ENCODE measurements at places on chromosomes 12 and 14.

DNA sequence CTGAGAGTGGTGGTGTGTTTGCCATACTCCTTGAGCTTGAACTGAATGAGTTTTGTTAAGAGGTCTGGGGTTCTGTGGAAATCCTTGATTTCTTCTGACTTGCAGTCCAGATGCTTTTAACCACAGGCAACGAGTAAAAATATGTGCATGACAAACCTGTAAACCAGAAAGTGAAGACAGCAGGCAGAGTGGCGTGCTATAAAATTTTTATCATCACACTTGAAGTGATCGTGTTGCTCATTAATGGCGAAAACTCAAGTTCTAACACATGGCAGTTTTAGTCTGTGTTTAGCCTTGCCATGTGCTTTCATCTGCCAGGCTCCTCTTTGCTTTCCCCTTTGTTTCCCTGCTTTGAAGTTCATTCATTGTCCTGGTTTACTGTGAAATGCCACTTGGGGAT lies 28.0 kb downstream of the TXNRD1 start:
- DNase-seq: no peak

GRCh38 chr12:108099778-108100489 lies 29.2 kb upstream of the WSCD2 start:
- no peak for DNase-seq

DNA sequence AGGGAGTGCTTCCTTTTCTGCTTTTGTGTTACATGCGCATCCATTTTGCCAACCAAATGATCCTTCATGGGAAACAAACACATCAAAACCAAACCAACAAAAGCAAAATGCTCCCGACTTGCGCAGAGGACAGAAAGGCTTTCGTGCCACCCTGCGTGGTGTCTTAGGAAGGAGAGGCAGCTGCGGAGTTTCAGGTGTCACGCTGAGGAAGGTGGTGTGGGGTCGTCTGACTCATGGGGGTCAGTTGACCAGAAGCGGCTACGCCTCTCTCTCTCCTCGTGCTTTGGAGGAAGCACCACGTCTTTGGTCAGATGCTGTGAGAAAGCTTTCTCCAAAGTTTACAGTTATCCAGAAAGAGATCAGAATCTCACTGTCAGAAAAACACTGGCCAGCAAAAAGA lies 7.9 kb downstream of the EMP1 start:
- no peak for DNase-seq

DNA sequence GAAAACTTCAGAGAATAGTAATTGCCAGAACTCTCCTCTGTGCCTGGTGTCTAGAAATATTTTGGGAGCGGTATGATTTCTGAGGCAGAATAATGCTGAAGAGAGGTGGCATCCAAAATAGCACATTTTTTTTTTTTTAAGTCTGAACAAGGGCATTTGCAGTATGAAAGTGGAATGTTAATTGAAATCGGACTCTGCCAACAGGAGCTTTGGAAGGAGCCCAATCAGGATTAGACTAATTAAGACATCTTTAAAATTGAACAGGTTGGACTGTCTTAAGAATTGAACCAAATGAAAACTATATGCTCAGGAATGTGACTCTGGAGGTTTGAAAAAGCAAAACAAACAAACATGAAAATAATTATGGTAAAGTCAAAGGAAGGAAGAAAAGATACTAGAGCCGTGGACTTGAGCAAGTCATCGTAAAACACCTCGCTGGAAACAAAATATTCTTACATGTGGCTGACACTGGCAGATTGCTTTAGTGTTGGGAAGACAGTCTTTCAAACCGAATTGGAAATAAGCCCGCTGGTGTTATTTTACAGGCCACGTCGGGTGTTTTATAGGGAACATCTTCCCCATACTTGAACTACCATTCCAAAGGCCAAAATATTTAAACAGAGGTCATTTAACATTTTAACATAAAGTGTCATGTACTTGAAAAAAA lies 436.3 kb downstream of the VRK1 start:
- DNase-seq: no peak

GRCh38 chr12:51326698-51327439 lies 2.9 kb upstream of the BIN2 start:
- peak; percentile 4 for DNase-seq

GRCh38 chr12:93778306-93778705 lies 101.1 kb downstream of the CRADD start:
- DNase-seq: no peak

- DNase-seq: no peak
Observed at GRCh38 chr12:60684988-60685655, 1089.3 kb downstream of the SLC16A7 start.

DNA sequence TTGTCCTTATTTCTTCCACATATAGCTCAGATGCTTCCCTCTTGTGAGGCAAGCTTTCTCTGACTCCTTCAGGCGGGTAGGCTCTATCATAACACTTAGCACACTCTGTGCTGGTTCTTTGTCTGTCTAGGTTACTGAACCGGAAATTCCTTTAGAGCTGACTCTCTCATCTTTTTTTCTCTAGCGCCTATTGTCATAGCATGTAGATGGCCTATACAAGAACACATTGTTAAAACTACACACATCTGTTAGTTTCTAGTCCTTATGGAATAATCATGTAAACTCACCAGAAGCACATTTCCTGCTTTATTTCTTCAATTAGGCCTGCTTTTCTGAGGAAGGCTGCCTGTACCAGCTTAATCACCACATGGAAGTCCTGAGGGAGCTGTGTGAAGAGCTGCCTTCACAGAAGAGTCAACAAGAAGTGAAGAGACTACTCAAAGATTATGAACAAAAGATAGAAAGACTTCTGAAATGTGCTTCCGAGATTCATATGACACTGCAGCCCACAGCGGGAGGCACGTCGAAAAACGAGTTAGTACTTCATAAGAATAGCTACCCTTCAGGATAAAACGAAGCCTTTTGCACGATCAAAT lies 143.9 kb downstream of the SYNE2 start:
- DNase-seq: no peak

DNA sequence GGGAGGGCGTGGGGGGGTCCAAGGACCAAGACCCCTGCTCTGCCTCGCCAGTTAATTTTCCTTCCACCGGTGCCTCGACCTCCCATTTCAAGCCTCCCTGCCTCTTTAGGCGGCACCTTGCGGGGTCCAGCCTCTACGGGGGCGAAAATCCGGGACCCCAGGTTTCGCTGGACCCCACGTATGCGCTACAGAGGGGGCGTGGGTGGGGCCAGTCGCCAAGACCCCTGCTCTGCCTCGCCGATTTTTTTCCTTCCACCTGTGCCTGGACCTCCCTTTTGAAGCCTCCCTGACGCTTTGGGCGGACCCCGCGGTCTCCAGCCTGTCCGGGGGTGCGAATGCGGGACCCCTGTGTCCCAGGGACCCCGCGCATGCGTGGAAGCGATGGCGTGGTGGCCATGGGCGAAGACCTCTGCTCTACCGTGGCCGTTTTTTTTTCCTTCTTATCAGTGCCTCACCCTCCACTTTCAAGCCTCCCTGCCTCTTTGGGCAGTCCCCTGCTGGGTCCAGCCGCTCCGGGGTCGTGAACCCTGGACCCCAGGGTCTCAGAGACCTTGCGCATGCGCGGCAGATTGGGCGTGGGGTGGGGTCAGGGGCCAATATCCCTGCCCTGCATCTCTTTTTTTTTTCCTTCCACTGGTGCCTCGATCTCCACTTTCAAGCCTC lies 324.2 kb downstream of the ALG10 start:
- no peak for DNase-seq

GRCh38 chr12:47034661-47035060 lies 44.8 kb upstream of the PCED1B start:
- no peak for DNase-seq

DNA sequence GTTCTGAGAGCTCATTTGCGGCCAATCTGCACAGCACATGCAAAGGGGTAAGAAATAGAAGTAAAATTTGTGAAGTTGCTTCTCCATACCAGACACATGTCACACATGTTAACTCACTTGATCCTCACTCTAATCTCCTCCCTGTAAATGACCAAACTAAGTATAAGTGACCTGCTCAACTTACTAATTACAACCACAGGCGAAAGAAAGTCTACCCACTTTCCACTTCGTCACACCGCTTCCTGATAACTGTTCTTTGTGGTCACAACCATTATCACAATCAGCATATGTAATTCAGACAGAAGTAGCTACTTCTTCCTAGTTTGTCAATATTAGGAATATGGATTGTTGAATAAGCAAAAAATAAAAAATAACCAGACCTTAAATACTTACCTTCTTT lies 293.7 kb upstream of the CLEC14A start:
- DNase-seq: no peak

- DNase-seq: no peak
Observed at GRCh38 chr14:100804138-100804537, 21.8 kb upstream of the MEG3 start.

- DNase-seq: no peak
Observed at GRCh38 chr12:53988541-53989226, 3.7 kb downstream of the HOXC10 start.

DNA sequence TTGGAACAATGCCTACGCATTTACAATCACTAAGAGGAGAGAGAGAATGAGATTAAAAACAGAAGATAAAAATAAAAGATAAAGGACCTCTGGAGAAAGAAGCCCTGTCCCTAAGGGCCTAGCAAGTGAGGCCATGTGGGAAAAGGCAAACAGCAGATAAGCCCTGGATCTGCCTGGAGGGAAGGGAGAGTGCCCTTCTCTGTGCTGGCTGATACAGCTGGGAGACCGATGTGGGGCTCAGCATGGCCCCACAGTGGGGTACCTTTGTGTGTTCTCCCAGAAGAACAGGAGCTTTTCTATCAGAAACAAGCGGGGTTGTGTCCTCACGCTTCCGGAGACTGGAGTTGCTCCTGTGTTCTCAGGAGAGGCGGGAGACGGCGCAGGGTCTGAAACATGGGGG lies 59.9 kb downstream of the TMCC3 start:
- DNase-seq: no peak

DNA sequence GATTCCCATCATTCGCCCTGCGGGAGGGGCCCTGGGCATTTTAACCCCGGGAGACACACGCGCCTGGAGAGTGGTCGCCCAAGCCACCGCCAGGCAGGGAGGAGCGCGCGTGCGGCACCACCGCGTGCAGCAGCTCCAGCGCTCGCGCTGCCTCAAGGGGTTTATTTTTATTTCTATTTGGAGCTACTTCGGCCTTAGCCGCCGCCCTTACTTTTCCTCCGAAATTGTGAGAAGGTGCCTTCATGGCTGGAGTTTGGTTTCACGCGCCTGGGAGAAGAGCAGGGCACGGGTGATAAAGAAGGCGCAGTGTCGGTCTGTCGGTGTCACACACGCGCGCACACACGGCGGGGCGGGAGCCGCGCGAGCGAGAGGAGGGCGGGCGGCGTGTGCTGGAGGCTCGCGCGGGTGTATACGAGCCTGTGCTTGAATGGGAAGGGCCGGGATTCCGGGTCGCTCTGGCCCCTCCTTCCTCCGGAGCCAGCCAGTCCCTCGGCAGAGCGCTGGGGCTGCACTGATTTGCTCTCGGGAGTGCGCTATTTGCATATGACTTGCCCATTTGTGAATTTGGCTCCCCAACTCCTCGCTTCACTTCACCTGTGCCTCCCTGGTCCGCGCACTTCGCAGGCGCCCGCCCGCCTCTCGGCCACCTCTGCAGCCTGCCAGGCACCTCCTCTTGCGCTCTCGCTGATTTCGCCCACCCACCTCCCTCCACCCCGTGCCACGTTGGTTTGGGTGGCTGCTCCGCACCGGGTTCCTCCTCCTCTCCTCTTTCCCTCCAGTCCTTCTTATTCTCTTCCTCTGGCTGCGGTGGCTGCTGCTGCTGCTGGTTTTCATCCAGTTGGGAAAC lies 932.3 kb downstream of the DIO2 start:
- DNase-seq: peak; percentile 25

DNA sequence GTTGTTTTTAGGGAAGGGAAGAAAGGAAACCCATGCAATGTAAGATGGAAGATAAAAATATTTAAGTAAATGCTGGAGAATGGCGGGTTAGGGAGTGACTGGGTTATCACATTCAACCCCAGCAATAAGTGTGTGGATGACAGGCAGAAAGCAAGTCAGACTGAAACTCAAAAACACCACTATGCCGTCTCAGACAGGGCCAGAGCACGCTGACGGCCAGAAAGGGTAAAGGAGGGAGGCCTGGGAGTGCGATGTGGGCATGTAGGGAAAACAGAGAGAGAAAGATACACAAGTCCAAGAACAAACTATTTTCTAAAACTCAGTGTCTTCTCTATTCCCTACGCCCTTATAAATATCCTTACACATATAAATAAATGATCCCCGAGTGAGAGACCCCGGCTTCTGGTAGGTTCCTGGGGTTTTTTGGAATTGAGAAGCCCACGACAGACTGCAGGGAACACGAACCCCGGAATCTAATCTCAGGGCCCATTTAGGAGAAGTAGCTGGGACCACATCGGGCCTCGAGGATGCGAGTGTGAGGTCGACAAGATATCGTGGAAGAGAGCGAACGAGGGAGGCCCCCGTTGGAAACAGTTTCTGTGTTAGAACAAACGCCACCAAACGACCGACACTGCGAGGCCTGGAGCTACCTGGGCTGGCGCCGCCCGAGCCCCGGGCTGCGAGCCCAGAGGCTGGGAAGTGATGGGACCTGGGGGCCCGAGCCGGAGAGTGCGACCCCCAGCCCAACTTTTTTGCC lies 735 bp upstream of the OTX2 start:
- DNase-seq: no peak

DNA sequence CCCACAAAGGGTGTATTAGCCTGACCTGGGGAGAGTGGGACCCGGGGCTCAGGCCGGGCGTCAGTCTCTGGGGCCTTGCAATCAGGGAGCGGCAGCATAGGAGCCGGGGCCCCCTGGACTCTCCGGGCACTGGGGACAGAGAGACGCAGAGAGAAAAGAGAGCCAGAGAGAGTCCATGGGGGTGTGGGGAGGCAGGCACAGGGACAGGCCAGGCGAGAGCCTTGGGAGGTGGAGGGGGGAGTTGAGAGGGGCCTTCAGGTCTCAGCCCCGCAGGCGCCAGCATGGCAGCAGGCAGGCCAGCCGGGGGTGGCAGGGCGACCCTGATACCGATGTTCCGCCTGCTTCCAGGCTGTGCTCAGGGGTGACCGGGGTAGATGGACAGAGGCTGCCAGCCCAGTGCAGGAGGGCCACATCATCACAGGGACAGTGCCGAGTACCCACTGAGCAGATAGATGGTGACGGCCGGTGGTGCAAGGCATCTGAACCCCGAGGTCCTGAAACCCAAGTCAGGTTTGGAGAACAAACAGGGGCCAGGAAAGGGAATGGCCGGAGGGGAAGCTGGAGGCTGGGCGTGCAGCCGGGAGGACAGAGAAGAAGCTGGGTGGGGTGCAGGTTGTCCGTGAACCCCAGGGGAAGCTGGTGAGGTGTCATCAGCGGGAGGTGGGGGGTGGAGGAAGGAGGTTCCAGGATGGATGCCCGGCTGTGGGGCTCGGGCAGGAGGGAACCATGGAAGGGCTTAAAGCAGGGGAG lies 2.9 kb downstream of the EXOC3L4 start:
- no peak for DNase-seq
